ENCODE measurements at places on chromosomes 12 and 14.
A peak's percentile ranks its signal among the peaks of the same experiment; 100 is the strongest.

DNA sequence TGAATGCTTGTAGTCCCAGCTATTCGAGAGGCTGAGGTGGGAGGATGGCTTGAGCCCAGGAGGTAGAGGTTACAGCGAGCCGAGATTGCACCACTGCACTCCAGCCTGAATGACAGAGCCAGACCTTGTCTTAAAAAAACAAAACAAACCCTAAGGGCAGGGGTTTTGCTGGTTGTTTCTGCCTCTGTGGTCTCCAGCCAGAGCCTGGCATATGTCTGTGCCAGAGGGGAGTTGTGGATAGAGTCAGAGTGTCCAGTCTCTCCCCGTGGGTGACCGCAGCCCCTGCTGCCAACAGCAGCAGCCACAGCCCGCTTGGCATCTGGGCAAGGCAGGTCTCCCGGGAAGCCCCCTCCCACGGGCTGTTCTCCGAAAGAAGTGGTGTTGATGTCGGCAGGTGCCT is 37.6 kb downstream of the MVK start:
- DNase-seq = no peak

- peak; percentile 62 for DNase-seq
Observed at GRCh38 chr12:21649034-21649433, 8.6 kb downstream of the LDHB start.

DNA sequence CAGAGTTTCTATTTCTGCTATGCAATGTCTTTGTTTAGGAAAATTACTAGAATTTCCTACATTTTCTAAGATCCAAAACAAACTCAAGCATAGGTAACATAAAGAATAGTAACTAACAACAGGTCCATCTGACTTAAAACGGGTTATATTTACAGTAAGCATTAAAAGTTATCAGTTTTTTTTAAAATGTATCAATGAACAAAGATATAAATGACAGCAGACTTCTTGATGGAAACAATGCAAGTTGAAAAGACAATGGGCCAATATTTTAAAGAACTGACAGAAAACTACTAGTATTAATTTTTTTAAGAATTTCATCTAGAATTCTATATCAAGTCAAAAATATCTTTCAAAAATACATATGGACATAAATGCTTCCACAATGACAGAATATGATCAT is 367.1 kb upstream of the MGAT4C start:
- DNase-seq = no peak

DNA sequence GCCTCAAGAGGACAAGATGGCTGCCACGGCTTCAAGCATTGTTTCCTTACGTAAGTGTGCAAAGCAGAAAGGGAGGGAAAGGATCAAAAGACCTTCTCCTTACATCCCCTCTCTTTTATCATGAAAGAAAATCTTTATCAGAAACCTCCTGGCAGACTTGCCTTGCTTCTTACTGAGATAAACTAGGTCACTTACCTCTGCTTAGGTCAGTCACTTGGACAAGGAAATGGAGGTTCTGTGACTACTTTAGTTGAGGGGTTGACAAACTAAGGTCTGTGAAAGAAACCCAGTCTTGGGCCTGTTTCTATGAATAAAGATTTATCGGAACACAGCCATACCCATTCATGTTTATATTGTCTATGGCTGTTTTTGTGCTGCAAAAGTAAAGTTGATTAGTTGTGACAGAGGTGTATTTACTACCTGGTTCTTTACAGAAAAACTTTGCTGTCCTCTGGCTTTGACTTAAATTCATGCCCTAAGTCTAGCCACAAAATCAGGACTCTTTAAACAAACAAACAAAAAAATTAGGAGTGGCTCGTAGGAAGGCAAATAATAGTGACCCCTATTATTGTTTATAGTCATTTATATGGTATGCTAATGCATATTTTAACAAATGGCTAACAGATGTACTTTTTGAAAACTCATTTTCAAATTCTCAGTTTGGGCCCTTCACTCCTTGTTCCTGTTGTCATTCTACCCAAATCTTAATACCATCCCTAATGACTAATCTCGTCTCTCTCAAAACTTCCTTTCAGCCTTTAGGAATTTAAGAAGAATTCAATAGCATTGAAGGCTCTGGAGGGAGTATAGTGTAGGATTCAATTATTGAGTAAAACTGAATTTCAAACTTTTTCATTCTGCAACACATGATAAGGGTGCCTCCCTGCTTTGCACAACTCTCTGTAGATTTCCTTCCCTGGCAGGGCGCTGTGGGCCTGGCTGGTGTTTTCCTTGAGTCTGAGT is 42.0 kb upstream of the ATP2B1 start:
- no peak for DNase-seq

DNA sequence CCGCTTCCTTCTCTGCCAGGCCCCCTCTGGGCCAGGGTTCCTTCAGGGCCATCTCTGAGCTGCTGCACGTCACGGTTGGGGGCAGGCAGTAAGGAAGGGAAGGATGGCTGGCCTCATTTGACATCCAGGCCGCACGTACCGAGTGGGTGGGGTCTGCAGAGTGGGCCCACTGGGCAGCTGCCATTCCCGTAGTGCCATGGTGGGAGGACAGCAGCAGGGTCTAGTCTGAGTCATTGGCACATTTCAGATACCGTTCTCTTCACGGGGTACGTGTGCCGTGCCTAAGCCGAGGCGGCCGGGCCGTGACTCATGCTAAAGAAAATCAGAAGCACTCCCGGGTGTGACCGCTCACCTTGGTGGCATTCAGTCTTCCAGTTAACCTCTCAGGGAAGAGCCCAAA is 43.9 kb downstream of the IL31 start:
- no peak for DNase-seq

DNA sequence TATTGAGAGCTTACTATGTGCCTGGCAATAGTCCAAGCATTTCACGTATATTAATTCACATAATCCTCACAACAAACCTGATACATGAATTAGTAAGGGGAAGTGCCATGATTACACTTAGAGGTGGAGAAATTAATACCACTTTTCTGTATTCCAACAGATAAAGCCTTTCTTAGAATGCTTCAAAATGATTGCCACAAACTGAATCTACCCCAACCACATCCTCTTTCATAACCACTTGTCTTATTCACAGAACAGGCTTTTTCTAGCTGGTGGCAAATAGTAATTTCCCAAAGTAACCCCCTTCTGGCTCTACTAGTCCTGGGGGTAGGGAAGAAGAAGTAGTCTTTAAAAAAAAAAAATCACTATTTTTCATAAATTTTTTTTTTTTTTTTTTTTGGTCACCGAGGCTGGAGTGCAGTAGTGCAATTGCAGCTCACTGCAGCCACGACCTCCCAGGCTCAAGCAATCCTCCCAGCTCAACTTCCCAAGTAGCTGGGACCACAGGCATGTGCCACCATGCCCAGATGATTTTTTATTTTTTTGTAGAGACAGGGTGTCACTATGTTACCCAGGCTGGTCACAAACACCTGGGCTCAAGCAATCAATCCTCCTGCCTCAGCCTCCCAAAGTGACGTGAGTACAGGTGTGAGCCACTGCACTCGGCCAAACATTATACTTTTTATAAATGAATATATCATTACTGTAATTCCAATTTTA is 59.0 kb upstream of the ARID2 start:
- DNase-seq = no peak

- DNase-seq = no peak
Observed at GRCh38 chr12:93614917-93615596, 42.6 kb downstream of the SOCS2 start.

- DNase-seq = no peak
Observed at GRCh38 chr14:92105893-92106142, 564 bp downstream of the ATXN3 start.

- DNase-seq = no peak
Observed at GRCh38 chr14:87133073-87133801, 859.7 kb downstream of the GALC start.

GRCh38 chr12:11174022-11174421 is 3.0 kb downstream of the SMIM10L1 start:
- DNase-seq = no peak

DNA sequence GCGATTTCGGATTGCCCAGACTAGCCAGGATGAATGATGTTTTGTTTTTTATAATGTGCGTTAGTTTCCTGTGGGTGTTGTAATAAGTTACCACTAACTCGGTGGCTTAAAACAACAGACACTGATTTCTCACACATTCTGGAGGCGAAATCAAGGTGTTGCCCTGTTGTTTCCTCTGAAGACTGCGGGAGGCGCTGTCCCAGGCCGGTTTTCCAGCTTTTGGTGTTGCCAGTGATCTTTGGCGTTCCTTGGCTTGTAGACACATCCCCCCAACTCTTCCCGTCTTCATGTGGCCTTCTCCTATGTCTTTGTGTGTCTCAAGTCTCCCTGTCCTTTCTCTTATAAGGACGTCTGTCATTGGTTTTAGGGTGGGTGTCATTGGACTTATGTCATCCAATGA is 267.7 kb downstream of the AACS start:
- DNase-seq = no peak

DNA sequence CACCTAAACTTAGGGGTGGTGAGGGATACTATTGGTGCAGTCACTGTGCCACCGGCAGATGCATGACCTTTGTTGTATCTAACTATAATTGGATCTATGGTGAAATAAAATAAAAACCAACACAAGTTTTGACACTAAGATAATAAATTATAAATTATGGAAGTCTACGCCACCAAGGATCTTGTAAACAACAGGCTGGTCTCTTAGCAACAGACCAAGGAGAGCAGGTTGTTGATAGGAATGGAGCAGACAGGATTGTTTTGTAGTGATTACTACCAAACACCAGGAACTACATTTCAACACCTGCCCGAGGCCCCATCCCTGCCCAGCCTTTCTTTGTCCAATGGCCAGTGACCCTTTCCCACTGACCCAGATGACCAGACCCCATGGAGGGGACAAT is 1178.0 kb downstream of the VRK1 start:
- DNase-seq = no peak

GRCh38 chr12:47184813-47185212 is 105.1 kb upstream of the AMIGO2 start:
- no peak for DNase-seq

GRCh38 chr12:8096281-8096915 is 14.3 kb downstream of the NECAP1 start:
- no peak for DNase-seq

DNA sequence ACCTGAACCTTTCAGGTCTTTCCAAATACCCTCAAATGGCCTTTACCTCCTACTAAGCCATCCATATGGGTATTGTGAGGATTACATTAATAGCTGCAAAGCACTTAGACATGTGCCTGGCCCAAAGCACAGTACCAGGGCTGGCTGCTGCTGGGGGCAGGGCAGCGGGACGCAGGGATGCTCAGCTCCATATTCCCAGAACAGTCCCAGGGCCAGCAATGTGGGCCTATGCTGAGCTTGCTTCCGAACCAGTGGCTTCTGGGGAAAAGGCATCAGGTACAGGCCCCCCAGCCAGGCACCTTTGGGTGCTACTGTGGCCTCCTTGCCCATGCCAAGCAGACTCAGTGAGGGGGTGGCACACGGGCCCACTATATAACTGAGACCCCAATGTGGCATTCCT is 10.4 kb downstream of the ACTN1 start:
- no peak for DNase-seq

DNA sequence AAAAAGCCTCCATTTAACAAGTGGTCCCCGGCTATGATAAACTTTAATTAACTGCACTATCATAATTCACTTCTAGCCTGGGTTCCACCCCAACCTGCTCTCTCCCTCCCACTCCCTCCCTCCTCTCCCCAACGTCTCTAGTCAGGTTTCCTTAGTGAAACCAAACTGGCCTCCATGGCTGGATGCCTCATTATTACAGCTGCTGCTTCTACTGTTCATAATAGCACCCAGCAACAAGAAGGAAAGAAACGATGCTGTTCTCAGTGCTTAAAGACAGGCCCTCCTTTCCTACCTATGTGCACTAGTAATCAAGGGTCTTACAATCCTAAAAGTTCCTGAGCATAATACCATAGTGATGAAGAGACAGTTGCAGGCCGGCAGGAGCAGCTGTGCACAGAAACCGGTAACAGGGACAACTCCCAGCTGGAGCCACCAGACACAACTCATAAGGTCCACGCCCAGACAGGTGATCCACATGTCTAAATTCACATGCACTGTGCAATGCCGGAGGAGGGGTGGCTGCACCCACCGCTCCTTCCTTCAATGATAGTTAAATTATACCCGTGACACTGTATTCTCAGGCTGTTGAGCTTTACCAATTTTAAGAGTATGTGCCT is 6.2 kb downstream of the IRF2BPL start:
- DNase-seq = no peak

DNA sequence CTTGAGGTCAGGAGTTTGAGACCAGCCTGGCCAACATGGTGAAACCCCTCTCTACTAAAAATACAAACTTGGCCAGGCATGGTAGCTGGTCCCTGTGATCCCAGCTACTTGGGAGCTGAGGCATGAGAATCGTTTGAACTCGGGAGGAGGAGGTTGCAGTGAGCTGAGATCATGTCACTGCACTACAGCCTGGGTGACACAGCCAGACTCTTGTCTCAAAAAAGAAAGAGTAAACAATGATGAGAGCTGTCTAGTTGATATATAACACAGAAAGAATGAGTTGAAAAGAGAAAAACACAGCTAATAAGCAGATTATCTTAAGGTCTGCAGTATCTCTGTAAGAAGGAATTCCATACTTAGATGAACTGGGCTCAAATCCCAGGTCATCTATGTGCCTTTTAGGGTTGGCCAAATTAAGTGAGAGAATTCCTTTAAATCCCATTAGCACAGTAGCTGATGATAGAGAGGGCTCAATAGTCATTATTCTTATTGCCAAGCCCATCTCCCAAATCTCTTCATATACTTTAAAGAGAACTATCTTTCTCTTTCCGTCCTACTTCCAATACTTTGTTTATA is 31.1 kb upstream of the STRAP start:
- no peak for DNase-seq

- DNase-seq = no peak
Observed at GRCh38 chr12:5996459-5996858, 51.4 kb upstream of the ANO2 start.

DNA sequence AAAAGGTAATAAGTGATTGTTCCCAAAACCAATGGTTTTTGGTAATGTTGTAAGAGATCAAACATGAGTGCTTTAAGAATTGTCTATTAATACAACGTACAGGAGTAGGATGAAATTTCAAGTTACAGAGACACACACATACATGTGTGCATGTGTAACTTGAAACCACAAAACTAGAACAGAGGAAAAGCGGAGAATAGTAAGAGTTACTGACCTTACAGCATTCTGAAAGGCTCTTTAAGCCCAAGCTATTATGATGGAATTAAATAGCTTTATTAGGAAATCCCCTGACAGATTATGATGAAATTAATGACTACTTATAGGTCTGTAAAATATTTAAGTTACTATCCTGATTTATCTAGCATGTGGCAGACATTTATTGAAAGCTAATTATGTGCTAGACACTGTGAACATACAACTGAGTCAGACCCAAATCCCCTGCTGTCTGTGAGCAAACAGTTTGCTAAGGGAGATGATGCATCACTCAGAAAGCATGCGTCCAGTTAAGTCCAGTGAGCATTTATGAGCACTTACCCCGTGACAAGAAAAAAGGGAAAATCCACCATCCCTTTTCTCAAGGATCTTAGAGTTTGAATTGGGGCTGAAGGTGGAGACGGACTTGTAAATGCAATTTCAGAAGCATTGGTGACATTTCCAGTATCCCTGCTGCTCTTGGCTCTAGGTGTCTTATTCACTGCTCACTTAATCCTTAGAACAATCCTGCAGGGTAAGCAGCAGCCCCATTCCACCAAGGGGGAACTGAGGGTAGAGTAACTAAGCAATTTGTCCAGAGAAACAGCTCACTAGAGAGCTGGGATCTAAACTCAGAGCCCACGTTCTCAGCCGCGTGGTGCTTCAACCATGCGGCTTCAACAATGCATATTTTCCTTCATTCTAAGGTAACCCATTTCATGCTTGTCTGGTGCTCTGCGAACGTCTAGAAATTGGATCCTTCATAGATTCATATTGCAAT is 117.4 kb downstream of the EML1 start:
- DNase-seq = no peak

- no peak for DNase-seq
Observed at GRCh38 chr14:68439676-68440075, 353.2 kb downstream of the ZFP36L1 start.

- DNase-seq = no peak
Observed at GRCh38 chr14:59534361-59534987, 42.1 kb downstream of the CCDC175 start.
